ENCODE measurements at places on chromosomes 6 and 20.

DNA sequence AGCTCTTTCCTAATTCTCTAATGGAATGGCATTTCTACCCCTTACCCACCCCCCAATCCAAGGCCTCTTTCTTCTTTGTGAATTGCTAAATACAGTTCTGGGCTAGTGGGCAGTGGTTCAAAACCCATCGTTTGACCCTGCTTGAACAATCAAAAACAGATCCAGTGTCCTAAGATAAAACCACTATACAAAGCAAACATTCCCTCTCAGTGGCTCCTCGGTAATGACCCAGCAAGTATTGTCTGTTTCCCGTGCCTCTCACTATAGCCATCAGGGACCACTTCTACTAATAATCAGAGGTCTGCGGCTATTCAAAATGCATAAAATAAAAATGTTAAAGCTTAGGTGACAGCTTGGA, 143.5 kb upstream of the AKAP12 start:
- no peak for DNase-seq

DNA sequence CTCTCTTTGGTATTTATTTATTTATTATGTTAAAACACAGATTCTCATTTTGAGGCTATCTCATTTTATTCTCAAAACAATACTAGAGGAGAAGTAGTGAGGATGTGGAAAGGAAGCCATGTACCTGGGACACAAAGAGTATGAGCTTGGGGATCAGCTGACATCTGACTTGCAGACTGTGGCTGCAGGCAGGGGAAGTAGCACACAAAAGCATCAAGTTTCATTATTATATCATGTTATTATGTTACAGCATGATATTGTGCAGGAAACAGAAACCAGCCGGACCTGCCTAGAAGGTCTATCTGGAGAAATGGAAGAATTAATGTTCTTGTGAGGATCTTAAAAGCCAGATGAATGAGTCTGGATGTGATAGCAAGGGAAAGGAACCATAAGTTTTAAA, 248.2 kb downstream of the KHDC1L start:
- no peak for DNase-seq

- DNase-seq: no peak
These were observed 11.2 kb downstream of the CST5 start for GRCh38 chr20:23868321-23868720.

- DNase-seq: no peak
These were observed 11.9 kb downstream of the DIDO1 start for GRCh38 chr20:62914436-62914835.

DNA sequence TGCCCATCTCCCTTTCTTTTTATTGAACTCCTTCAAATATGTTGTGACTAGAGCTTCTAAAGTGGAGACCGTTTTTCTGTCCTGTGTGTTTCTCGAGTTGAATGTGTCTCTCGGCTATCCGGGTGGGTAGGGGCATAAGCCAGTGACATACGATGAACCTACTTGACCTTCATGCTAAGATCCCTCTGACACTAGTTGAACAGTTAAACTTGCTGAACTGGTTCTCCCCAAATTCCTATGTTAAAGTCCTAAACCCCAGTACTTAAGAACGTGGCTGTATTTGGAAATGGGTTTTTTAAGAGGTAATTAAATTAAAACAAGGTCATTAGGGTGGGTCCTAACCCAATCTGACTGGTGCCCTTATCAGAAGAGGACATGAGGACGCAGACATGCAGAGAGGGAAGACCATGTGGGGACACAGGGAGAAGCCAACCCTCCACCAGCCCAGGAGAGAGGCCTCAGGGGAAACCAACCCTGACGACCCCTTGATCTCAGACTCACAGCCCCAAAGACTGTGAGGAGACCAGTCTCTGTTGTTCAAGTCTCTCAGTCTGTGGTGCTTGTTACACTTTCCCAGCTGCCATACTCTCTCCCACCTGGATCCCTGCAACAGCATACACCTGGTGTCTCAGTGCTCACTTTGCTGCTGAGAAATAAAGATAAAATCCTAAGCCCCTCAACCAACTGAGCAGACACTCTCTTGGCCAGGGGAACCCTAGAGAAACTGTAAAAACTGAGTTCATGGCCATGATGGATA, 208.4 kb downstream of the MYLK4 start:
- DNase-seq: no peak

- DNase-seq: no peak
These were observed 221.3 kb upstream of the SUPT3H start for GRCh38 chr6:45599053-45599452.

All from effector memory CD8-positive, alpha-beta T cell (primary cell).